ENCODE measurements at places on chromosomes 5 and 9. TPM values are rescaled to one million over a fixed set of nuclear protein-coding genes. Genes with fewer than 3 reads are reported as not detected.

DNA sequence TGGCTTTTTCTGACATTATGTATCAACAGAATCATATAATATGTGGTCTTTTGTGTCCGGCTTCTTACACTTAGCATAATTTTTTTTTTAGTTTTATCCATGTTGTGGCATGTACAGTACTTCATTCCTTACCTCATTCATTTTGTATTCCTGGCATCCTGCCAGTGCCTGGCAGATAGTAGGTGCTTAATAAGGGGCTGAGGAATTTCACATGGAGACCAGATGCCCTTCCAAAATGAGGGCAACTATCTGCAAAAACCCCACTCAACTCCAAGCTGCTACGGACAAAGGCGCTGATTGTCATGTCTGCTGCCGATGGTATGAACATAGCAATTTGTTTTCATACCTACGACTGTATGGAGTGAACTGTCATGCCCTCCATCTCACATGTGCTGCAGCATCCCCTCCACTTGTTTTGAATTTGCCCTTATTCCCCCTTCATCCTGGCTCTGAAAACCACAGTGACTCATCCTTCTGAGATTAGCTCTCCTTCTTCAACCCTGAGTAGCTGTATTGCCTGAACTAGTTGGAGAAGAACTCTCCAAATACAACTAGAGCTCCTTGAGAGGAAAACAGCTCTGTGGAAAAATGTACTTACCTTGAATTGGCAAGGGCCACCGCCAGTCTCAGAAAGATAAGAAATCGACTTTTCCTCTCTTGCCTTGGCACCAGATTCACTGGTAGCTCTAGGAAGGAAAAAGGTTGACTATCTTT, 41.3 kb upstream of the FOXE1 start:
- no peaks in the 10 kb centered on the region for H3K27me3 ChIP-seq
- no peaks in the 10 kb centered on the region for H3K4me1 ChIP-seq
- no peaks in the 10 kb centered on the region for H3K36me3 ChIP-seq
- DNase-seq = no peak

STKLD1 gene
- total RNA-seq = 1.7 TPM

DNA sequence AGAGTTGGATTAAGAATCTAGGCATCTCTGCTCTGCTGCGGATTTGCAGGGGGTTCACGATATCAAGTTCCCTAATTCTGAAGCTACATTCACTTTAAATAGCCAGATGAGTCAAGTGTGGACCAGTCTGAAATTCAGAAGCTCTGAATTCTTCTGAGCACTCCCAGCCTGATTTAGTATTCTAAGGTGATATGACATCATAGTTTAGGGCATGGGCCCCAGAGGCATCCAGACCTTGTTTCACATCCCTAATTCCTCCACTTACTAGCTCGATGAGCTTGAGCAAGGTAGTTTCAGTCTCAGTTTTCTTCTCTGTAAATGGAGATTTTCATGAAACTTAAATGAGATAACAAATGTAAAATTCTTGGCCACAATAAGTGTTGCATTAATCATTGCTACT, 65.2 kb downstream of the TMEM167A start:
- H3K27me3 ChIP-seq = no peaks in the 10 kb centered on the region
- DNase-seq = no peak
- no peaks in the 10 kb centered on the region for H3K36me3 ChIP-seq

- no peaks in the 10 kb centered on the region for H3K36me3 ChIP-seq
- H3K27ac ChIP-seq = no peak overlapping the region
- no peak for DNase-seq
- H3K4me1 ChIP-seq = peaks cover 2% of the 10 kb centered on the region
Measured at GRCh38 chr9:14302405-14302804, 11.5 kb downstream of the NFIB start.

GRCh38 chr9:21481470-21482056, 550 bp downstream of the IFNE start:
- H3K36me3 ChIP-seq = no peaks in the 10 kb centered on the region
- H3K4me3 ChIP-seq = no peak overlapping the region
- H3K27me3 ChIP-seq = no peaks in the 10 kb centered on the region

ADAMTS16 gene
- 32.7 TPM for total RNA-seq

HINT1 gene
- 143 TPM for total RNA-seq

DNA sequence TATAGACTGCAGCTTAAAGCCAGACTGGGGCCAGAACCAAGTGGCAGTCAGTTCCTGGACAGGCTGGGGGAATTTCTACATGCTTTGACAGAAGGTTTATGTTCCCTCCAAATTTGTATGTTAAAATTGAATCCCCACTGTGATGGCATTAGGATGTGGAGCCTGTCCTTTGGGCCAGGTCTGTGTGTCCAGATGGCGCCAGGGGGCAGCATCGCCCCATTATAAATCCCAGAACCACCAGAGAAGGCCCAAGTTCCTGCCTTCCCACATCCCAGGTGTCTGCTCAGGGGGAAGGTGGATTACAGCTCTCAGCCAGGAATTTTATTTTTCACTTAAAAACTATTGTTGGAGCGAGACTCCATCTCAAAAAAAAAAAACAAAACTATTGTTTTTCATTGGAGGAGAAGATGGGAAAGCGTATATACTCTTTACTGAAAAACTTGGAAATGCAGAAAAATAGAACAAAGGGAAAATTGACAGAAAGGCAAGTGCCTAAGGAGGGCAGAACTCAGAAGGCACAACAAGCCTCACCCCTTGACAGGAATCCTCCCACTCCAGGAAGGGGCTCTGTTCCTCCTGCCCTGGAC, 5.0 kb downstream of the IL3 start:
- no peak overlapping the region for H3K4me3 ChIP-seq
- no peak for DNase-seq
- H3K27me3 ChIP-seq = no peaks in the 10 kb centered on the region
- no peak overlapping the region for H3K27ac ChIP-seq
- no peaks in the 10 kb centered on the region for H3K36me3 ChIP-seq

DNA sequence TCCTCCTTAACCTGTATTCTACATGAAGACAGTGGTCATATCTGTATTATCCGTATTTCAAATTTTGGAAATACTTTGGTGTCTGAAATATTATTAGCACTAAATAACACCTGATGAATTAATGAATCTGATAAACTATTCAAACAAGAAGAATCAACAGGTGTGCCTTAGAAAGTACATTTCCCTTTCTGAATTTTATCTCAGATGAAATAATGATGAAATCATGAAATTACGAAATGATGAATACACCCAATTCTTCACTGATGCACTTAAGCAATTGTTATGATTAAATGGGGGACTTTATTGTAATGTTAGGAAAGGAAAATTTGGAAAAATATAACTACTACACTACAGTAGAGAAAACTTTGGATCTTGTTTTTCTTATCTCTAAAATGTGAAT, 313.6 kb downstream of the HCN1 start:
- no peaks in the 10 kb centered on the region for H3K4me1 ChIP-seq
- H3K4me3 ChIP-seq = no peak overlapping the region
- no peaks in the 10 kb centered on the region for H3K36me3 ChIP-seq
- no peak for DNase-seq

COX7C gene
- total RNA-seq = 504 TPM

GCNT1 gene
- 1.1 TPM for total RNA-seq

- H3K4me1 ChIP-seq = no peaks in the 10 kb centered on the region
- no peaks in the 10 kb centered on the region for H3K27me3 ChIP-seq
Measured at GRCh38 chr5:151577566-151577965, 13.6 kb downstream of the FAT2 start.

DNA sequence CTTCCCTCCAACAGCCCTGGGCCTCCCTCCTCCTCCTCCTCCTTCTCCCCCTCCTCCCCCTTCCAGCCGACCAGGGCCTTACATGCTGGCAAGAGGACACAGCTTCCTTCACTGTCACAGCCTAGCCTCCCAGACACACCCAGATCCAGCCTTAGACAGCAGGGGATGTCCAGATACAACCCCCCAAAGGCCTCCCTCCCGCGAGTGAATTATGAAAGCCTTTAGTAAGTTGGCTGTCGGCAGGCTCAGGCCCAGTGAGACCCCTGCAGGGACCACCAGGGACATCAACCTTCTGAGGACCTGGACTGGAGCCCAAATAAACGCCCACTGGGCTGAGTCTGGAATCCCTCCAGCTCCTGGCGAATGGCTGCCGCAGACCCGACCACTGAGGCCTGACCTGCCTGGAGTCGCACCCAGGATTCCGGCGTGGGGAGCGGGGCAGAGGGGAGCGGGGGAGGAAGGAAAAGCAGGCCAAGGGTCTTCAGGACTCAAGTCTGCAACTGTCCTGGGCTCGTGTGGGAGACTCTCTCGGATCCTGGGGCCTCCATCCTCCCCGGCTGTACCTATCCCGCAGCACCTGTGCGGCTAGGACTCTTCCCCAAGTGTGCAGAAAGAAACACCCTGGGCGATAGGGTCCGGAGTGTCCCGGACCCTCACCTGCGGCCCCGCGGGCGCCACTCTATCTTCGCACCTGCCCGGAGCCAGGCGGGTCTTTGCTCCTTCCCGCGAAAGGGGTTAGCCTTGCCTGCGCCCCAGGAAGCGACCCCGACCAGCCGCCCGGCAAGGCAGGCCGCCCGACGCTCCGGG, 705 bp downstream of the SEPTIN8 start:
- peak; percentile 55 for DNase-seq
- no peaks in the 10 kb centered on the region for H3K27me3 ChIP-seq
- peak overlapping the region; percentile 80 for H3K4me3 ChIP-seq
- peak overlapping the region; percentile 67 for H3K27ac ChIP-seq
- H3K4me1 ChIP-seq = peaks cover 12% of the 10 kb centered on the region
- no peaks in the 10 kb centered on the region for H3K36me3 ChIP-seq

- no peak for DNase-seq
- no peaks in the 10 kb centered on the region for H3K27me3 ChIP-seq
- H3K4me1 ChIP-seq = peaks cover 2% of the 10 kb centered on the region
- H3K27ac ChIP-seq = peak overlapping the region; percentile 69
- no peaks in the 10 kb centered on the region for H3K36me3 ChIP-seq
Measured at GRCh38 chr9:107489144-107489673, 360 bp downstream of the KLF4 start.

DNA sequence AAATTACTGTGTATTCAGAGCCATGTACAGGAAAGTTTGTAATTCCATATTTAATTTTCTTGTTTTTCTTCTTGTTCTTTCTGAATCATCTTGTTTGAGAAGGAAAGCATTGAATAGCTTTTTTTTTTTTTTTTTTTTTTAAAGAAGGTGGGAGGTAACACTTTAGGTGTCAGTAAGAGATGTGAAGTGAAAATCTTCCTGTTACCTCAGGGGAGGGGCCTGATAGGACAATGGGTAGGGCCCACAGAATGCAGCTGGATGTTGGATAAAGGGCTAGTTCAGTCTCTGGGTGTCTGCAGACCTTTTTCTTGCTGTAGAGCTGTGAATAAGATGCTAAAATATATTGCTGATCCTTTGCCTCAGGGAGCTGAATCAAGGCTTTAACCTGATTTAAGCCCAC, 317.4 kb downstream of the MAN2A1 start:
- DNase-seq = no peak
- no peak overlapping the region for H3K4me3 ChIP-seq
- H3K36me3 ChIP-seq = no peaks in the 10 kb centered on the region

- no peaks in the 10 kb centered on the region for H3K36me3 ChIP-seq
- H3K27me3 ChIP-seq = no peaks in the 10 kb centered on the region
- peaks cover 23% of the 10 kb centered on the region for H3K4me1 ChIP-seq
- H3K4me3 ChIP-seq = no peak overlapping the region
- H3K27ac ChIP-seq = no peak overlapping the region
- DNase-seq = no peak
Measured at GRCh38 chr5:72455476-72455875, 51.7 kb downstream of the ZNF366 start.

PCDHB3 gene
- total RNA-seq = 2.5 TPM

Data from ovary (tissue), 10 donors.